Activated CD4-positive, alpha-beta T cell treated with anti-CD3 and anti-CD28 coated beads, Interleukin-2, amount 10 ng/mL, durations not matched to agents 24 days and 14 days (primary cell): ENCODE measurements at places on chromosomes 5 and 9. TPM values are rescaled to one million over a fixed set of nuclear protein-coding genes. Genes with fewer than 3 reads are reported as not detected.

Gene FCN1
- total RNA-seq = not detected in 2 replicates

Gene CNTNAP3B
- total RNA-seq = not detected in 2 replicates

Gene AGXT2
- not detected in 2 replicates for total RNA-seq

Gene UBE2QL1
- total RNA-seq = 0.54 and 0.77 TPM in 2 replicates

Gene ADAMTS16
- not detected in 2 replicates for total RNA-seq

Gene STXBP1
- 26.5 and 31.1 TPM in 2 replicates for total RNA-seq

Gene SLC34A1
- not detected in 2 replicates for total RNA-seq

Gene SV2C
- not detected in 2 replicates for total RNA-seq

Gene PCDHA7
- not detected in 2 replicates for total RNA-seq

Gene GOLPH3
- total RNA-seq = 85.4 and 92.7 TPM in 2 replicates

Gene FAM151B
- 0.23 TPM in 1 of 2 replicates, not detected in the other for total RNA-seq

Gene STX17
- 20.9 and 26.5 TPM in 2 replicates for total RNA-seq

Gene SLC6A19
- not detected in 2 replicates for total RNA-seq

Gene NEURL1B
- 0.05 and 0.31 TPM in 2 replicates for total RNA-seq

Gene PCDH12
- total RNA-seq = 1.8 and 2.2 TPM in 2 replicates

Gene RASGEF1C
- not detected in 2 replicates for total RNA-seq

Gene PCDHA12
- not detected in 2 replicates for total RNA-seq

Gene PKD2L2
- not detected in 2 replicates for total RNA-seq

Gene C8G
- 0.69 and 1.7 TPM in 2 replicates for total RNA-seq

Gene UQCRQ
- 454 and 464 TPM in 2 replicates for total RNA-seq

Gene AQP7
- not detected in 2 replicates for total RNA-seq

Gene INSL4
- total RNA-seq = not detected in 2 replicates

Gene BOD1
- 31.2 and 32.6 TPM in 2 replicates for total RNA-seq

Gene RAB14
- 61.4 and 65.1 TPM in 2 replicates for total RNA-seq

Gene PTGER4
- total RNA-seq = 49.1 and 53.0 TPM in 2 replicates

Gene JAK2
- 29.3 and 29.9 TPM in 2 replicates for total RNA-seq

Gene LHX3
- not detected in 2 replicates for total RNA-seq

Gene ORM1
- total RNA-seq = not detected in 2 replicates

Gene EQTN
- total RNA-seq = not detected in 2 replicates

Gene KIF3A
- 44.2 and 51.9 TPM in 2 replicates for total RNA-seq

Gene NR4A3
- total RNA-seq = 51.1 and 52.8 TPM in 2 replicates

Gene CXCL14
- total RNA-seq = not detected in 2 replicates

Gene IFNA2
- not detected in 2 replicates for total RNA-seq
